ENCODE measurements at places on chromosomes 12 and 14. TPM values are rescaled to one million over a fixed set of nuclear protein-coding genes. Genes with fewer than 3 reads are reported as not detected.

The PIANP gene
- under 0.01 TPM for total RNA-seq

The C1S gene
- 213 TPM for total RNA-seq

The PPFIA2 gene
- 0.96 TPM for total RNA-seq

The MOAP1 gene
- total RNA-seq: 12.1 TPM

The KLRC2 gene
- total RNA-seq: not detected

The USP44 gene
- total RNA-seq: 0.58 TPM

The IFNG-AS1 gene
- total RNA-seq: not detected

The INHBE gene
- 0.85 TPM for total RNA-seq

The ADCY6 gene
- total RNA-seq: 48.9 TPM

The P2RX4 gene
- total RNA-seq: 8.6 TPM

The CLEC4C gene
- total RNA-seq: not detected

The ERP27 gene
- 0.19 TPM for total RNA-seq

The RNASE4 gene
- 38.9 TPM for total RNA-seq
